H4 (cell line): ENCODE measurements at places on chromosomes 1 and 21. TPM values are rescaled to one million over a fixed set of nuclear protein-coding genes. Genes with fewer than 3 reads are reported as not detected.

DNA sequence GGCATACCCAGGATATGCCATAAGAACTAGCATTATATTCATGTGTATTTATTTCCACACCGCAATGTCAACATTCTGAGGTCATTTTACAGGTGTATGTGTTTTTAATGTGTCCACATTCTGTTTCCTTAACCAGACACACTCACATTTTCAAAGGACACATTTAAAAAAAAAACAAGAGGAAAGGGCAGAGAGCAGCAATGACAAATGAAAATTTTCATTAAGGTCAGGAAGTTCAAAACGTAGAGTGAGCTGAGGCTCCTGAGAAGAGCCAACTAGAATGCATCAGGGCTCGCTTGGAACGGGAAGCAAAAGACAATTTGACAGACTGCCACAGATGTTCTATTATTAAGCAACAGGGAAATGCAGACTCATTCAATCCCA lies 4.8 kb upstream of the GNPAT start:
- DNase-seq = no peak

DNA sequence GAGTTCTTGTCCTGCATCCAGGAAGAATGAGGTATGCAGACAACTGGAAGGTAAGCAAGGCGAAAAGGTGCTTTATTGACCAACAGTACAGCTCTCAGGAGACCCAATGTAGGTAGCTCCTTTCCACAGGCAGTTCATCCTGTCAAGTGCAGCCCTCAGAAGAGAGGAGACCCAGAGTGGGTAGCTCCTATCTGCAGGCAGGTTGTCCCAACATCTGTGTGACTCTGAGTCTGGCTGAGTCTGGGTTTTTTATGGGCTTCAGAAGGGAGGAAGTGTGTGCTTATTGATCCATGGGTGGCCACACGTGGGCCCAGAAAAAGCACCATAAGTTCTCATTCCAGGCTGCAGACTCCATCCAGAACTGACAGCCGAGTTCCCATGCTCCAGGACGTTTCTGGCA lies 34.0 kb downstream of the ZNF691 start:
- no peak for DNase-seq

- no peak for DNase-seq
Measured at GRCh38 chr1:224784265-224785039, 145.0 kb upstream of the DNAH14 start.

DNA sequence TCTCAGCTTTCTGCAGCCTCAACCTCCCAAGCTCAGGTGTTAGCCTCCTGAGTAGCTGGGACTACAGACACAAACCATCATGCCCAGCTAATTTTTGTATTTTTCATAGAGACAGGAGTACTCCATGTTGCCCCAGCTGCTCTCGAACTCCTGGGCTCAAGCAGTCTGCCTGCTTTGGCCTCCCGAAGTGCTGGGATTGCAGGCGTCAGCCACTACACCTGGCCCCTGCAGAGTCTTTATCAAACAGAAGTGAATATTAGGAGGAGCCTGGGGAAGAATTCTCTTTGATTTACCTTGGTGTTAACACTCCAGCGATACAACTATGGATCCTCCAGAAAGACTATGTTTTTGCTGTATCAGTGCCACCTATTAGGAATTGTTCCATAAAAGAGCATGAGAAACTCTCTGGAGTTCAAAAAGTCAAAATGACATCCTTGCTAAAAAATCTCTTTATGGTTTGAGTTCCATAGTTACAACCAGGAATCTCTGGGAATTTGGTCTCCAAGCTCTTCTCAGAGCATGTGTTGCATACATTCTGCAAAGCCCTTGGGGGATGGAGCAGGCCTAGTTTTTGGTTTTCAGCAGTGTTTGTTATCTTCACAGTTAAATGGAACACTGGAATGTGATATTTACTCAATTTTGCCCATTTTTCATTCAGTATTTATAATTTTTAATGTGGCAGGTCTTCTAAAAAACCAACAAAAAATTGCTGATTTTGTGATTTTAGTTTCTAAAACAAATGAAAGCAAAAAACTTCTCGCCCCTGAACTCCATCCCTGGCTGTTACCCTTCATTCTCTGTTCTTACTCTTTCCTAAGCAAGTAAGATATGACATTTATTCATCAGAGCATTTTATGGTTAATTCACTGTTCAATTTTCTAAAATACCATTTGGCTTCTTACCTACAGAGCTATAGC lies 77.3 kb downstream of the OLFML2B start:
- no peak for DNase-seq

DNA sequence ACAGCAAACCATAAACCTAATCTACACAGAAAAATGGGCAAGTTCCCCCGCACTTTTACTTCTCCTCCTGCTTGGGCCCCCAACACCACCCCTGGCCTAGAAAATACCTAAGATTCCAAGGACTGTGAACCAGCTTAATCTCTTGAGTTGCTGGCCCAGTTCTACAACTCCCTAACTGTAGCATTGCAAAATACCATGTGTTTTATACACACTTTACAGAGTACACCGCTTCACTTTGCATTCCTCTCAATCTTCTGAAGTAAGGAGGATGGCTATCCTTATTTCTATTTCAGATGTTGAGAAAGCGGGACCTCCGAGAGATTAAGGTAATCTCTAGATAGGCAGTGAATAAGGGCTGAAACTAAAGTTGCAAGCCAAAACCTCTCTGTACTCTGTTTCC lies 408.3 kb upstream of the NR5A2 start:
- no peak for DNase-seq

- DNase-seq = no peak
Measured at GRCh38 chr1:981955-982558, at the start of gene PERM1. Gene PERM1, minus strand, starts transcription at chr1:982093. Its CDS starts 1,064 bp downstream, at chr1:981029.

DNA sequence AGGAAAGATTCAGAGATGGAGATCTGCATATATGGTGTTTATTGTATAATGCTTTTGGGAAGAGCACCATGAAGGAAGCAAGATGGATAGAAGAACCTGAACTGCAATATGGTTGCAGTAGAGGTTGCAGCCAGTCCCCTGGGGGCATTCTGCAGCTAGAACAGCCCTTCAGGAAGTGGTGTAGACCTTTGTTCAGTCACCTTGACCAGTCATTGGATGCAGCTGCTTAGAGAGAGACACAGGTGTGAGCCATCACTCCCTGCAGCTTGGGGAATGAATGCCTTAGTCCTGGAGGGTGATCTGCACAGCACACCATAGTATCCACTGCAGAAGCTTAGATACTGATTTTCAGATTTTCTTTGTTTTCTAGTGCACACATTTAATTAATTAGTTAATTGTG lies 42.3 kb downstream of the NEK7 start:
- DNase-seq = no peak

GRCh38 chr1:210260096-210260495 lies 27.5 kb downstream of the SERTAD4 start:
- no peak for DNase-seq

DNA sequence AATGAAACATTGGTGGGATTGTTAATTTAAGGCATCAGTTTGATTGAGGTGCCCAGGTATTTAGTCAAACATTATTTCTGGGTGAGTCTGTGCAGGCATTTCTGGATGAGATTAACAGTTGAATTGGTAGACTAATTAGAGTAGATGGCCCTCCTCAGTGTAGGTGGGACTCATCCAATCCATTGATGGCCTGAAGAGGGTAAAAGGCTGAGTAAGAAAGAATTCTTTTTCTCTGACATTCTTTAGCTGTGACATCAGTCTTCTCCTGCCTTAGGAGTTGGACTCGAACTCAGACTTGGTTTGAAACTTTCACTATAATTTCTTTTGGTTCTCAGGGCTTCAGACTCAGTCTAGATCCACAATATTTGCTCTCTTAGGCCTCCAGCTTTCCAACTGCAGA lies 59.6 kb upstream of the ADAMTS5 start:
- DNase-seq = no peak

- no peak for DNase-seq
Measured at GRCh38 chr1:94285031-94285654, 47.8 kb upstream of the ARHGAP29 start.

DNA sequence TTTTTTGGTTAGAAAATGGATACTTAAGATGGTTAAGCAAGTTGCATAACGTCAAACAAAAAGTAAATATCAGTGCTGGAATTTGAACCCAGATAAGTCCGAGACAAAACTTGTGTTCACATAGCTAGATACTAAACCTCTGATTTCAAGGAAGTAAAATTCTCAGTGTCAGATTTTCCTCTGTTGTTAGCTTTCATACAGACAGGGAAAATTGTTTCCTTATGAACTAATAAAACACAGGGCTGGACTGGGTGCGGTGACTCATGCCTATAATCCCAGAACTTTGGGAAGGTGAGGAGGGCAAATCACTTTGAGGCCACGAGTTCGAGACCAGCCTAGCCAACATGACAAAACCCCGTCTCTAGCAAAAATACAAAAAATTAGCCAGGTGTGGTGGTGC lies 51.3 kb downstream of the PCNX2 start:
- peak; percentile 56 for DNase-seq

DNA sequence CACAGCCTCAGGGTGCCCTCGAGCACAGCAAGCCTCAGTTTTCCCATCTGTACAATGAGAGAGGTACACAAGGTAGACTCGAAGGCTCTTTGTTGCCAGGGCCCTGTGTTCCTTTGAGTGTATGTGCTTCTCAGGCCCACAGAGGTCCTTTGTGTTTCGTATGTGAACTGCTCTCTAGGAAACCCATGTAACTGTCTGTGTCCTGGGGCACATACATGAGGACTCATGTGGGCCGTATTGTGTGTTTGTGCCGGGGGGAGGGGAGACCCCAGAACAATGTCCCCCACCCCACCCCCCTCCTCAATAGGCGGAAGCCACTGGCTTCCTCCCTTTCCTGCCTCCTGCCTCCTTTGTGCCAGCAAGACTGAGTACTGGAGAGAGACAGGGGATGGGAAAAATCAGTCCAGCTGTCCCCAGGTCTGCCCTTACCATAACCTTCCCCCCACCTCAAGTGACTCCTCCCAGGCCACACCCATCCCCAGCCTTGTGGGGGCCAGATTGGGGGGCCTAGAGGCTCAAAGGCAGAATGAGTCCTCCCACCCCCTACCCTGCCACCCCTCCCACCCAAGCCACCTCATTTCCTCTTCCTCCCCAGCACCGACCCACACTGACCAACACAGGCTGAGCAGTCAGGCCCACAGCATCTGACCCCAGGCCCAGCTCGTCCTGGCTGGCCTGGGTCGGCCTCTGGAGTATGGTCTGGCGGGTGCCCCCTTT lies at the start of gene TIE1:
TIE1 (plus strand) TSS at position 605 of the 717 bp plus-strand sequence; CDS start at position 695, 90 bp downstream.
- no peak for DNase-seq

DNA sequence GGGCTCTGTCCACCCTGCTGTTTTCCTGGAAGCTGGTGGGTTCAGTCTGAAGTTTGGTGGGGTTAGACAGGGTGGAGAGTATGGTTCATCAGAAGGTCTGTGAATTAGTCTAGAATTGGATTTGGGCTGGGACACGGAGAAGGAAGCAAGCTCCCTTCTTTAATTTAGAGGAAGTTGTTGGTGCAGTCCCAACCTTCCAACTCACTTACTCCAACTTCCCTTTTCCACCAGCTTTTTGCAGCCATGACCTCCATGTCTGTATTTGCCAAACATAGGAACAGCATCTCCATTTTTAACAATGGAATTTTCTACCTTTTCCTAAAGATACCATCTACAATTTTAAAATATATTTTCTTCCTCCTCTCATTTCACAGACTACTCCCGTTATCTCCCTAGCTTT lies 28.5 kb upstream of the PRELP start:
- no peak for DNase-seq

GRCh38 chr21:34545079-34545884 lies 33.3 kb upstream of the KCNE1 start:
- peak; percentile 68 for DNase-seq

- no peak for DNase-seq
Measured at GRCh38 chr1:61445269-61445825, 279.6 kb downstream of the TM2D1 start.

DNA sequence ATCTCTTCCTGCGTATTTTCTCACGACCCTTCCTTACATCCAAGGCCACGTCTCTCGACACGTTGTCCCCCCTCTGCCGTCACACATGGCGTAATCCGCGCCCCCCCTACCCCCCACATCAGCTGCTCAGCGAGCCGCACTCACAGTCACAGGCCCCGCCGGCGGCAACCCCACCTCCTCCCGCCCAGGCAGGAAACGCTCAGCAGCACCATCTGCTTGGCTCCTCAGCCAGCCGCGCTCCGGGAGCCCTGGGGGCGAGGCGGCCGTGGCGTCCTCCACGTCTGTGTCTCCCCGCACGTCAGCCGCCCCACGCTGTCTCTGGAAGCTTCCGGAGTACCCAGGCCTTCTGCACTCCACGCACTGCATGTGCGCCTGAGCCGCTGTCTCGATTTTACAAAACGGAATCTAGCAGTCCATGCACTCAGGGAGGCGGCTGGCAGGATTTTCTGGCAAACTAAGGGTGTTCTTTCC lies 64.6 kb downstream of the SIK1 start:
- no peak for DNase-seq

GRCh38 chr1:235643837-235644692 lies 5.5 kb downstream of the GNG4 start:
- no peak for DNase-seq

The CA14 gene
- total RNA-seq = not detected in 2 replicates

The FMO4 gene
- total RNA-seq = 4.5 and 5.8 TPM in 2 replicates

The OLIG2 gene
- total RNA-seq = 1.5 and 1.7 TPM in 2 replicates

The PTGFRN gene
- total RNA-seq = 47.0 and 70.9 TPM in 2 replicates

The SYNC gene
- total RNA-seq = 20.2 and 20.7 TPM in 2 replicates

The SMIM11 gene
- total RNA-seq = 25.5 and 33.3 TPM in 2 replicates

The LCE2A gene
- total RNA-seq = not detected in 2 replicates

The LCE1F gene
- total RNA-seq = not detected in 2 replicates
